ENCODE measurements at places on chromosomes 7 and 10.

GRCh38 chr7:137985253-137985896 lies 16.5 kb downstream of the CREB3L2 start:
- DNase-seq: no peak

DNA sequence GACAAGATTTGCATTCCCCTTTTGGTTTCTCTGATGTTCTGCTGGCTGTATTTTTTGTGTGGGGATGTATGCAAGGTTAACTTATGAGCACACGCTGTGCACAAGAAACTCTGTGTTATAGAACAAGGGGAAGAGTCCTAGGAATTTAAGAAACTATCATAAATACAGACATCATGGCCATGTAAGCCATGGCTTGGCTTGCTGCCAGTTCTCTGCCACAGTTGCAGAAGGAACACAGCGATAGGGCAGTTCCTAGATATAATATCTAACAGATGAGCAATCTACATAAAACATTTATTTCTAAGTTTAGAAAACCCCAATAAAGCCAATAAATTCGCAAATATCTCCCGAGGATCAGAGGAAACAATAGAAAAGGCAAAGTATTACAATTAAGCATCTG lies 153.3 kb downstream of the LRRTM3 start:
- no peak for DNase-seq

GRCh38 chr10:28008054-28008453 lies 9.2 kb upstream of the ODAD2 start:
- no peak for DNase-seq

DNA sequence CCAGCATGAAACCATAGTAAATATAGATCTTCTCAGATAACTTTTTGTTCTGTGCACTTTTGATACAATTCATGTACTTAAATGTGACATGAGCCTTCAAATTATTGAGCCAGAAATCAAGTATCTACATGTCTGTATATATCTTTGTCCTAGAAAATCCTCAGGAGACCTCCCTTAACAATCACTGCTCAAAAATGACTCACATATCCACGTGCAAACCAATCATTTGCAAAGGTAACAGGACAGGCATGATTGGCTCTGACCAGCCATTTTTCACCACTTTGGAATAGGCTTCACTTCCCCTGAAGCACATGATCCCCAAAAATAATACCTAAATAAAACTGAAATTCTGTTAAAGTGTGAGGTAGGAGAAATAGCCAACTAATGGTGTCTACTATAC lies 902.5 kb downstream of the PCDH15 start:
- DNase-seq: no peak

DNA sequence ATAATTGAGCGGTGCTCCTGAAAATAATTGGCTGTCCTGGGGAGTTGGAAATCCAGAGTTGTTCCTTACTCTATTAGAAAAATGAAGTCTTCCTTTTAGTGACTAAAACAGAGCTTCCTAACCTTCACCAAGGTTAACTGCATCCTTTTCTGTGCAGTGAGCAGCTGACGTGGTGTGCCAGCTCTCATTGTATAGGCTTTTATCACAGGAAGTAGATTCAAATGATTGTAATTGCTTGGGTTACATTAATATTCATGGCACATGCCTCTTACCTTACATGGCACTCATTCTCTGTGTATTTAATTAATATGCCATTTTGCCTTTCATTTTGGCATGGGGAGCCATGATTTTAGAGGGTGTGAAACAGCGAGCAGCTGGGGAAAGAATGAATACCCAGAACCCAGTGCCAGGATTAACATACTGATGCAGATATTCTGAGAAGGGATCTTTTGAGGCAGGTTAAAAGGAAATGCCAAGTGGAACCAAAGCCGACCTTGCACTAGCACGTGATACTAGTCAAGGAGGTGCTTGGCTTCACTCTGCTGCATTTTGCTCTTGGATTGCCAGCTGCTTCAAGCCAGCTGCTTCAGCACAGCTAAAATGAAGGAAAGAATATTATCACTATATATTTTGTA lies 115.3 kb downstream of the ST7 start:
- no peak for DNase-seq

- DNase-seq: no peak
These were observed 86.2 kb downstream of the EBF3 start for GRCh38 chr10:129877773-129878371.

DNA sequence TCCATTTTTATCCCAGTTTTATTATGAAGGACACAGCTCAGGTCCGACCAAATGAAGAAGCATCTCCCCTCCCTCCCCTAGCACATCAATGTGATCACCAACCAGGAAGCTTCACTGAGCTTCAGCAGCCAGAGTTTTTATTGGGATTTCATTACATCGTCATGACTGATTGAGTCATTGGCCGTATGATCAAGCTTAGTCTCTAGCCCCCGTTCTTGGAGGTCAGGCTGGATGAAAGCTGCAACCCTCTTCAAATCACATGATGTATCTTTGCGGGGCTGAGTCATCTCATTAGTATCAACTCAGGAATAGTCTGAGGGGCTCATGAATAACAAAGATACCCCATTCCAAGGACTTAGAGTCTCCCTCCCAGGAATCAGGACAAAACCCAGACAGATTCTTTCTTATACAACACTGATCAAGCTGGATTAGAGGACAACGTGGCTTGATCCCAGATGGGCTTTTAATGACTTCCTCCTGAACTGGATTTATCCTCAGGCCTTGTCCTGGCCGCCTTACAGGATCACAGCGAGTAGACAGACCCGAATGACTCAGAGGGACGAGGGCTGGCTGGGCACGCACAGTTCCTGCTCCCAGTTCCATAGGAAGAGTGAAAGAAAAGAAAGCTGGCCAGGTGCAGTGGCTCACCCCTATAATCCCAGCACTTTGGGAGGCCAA lies 14.5 kb downstream of the LIMK1 start:
- no peak for DNase-seq

GRCh38 chr10:6958711-6959110 lies 378.6 kb upstream of the PRKCQ start:
- no peak for DNase-seq

- DNase-seq: no peak
These were observed 81.6 kb upstream of the LRRC4 start for GRCh38 chr7:128112781-128113221.

DNA sequence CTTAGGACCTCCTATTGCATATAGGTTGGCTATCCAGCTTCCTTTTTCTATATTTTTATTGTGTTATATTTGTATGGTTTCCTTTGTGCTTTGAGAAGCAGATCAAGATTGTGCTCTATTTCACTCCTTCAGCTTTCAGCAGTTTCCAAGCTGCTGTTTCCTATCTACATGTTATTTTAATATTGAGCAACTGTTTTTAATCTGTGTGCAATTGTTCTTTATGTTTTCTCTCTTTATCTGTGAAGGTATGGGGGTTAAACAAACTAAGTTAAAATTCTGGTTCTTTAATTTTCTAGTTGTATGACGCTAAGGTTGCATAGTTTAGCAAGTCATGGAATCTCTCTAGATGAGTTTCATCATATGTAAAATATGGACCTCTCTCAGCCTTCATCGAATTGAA lies 251.0 kb downstream of the GPR158 start:
- DNase-seq: no peak

DNA sequence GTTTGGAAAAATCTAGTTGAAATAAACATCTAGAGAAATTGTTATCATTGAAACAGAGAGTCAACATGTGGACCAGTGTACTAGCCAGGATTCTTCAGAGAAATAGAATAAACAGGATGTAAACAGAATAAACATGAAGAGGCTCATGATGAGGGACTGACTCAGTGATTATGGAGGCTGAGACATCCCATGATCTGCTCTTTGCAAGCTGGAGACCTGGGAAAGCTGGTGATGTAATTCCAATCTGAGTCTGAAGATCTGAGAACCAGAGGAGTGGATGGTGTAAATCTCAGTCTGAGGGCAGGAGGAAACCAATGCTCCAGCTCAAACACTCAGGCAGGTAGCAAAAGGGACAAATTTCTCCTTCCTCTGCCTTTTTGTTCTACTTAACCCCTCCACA lies 62.9 kb upstream of the FAM180A start:
- no peak for DNase-seq

GRCh38 chr7:129713544-129713943 lies 102.0 kb downstream of the NRF1 start:
- DNase-seq: no peak

DNA sequence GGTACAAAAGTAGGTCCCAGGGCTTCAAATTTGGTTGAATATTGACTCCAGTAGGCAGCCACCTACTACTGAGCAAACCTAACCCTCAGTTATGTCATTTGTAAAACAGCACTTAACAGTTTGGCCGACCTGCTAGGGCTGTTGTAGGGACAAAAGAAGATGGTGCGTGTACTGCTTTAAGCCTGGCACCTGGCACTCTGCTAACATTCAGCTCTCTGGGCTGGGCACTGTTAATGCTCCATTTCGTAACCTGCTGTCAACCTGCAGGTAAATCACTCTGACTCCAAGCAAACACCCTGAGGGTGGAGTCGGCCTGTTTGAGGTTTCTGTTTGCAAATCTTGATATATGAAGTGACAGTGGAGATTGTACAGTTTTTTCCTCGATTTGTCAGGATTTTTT lies 7.2 kb downstream of the ZKSCAN1 start:
- DNase-seq: no peak

GRCh38 chr10:37654466-37654865 lies 202.9 kb downstream of the ZNF248 start:
- DNase-seq: no peak

DNA sequence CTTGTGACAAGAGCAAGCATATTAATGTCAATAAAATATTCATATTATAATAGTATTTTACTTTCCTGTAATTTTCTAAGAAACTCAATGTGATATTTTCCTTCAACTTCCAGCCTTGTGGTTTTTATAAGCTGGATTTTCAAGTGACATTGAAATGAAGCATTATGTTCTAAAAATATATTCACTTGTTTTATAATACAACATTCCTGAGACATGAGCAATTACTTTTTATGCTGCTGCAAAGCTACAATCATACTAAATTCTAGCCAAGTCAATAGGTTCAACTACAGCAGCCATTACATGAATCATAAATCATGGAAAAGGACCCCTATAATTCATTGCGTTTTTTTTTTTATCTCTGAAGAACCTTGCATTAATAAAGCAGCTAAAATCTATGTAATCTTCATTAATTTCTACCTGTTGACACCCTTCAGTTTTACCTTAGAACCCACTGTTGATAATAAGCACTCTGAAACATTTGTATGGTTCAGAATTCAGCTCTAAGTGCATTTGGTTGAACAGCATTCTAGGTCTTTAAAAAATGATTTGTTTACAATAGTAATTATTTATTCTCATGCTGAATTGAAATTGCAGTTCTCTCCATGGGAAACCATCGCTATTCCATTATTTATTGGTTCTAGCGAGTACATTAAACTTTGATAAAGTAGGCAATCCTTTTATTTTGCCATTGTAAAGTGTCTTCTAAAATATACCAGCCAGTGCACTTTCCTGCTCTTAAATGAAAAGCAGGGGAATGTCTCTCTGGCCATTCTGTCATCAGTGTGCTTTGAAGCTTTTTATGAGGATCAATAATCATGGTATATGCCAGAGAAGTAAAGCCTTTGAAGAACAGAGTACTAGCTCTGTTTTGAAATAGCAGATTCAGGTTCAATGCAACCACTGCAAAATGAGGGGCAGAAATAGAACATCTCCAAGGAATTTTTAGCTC lies 132.6 kb downstream of the GNAT3 start:
- DNase-seq: no peak

DNA sequence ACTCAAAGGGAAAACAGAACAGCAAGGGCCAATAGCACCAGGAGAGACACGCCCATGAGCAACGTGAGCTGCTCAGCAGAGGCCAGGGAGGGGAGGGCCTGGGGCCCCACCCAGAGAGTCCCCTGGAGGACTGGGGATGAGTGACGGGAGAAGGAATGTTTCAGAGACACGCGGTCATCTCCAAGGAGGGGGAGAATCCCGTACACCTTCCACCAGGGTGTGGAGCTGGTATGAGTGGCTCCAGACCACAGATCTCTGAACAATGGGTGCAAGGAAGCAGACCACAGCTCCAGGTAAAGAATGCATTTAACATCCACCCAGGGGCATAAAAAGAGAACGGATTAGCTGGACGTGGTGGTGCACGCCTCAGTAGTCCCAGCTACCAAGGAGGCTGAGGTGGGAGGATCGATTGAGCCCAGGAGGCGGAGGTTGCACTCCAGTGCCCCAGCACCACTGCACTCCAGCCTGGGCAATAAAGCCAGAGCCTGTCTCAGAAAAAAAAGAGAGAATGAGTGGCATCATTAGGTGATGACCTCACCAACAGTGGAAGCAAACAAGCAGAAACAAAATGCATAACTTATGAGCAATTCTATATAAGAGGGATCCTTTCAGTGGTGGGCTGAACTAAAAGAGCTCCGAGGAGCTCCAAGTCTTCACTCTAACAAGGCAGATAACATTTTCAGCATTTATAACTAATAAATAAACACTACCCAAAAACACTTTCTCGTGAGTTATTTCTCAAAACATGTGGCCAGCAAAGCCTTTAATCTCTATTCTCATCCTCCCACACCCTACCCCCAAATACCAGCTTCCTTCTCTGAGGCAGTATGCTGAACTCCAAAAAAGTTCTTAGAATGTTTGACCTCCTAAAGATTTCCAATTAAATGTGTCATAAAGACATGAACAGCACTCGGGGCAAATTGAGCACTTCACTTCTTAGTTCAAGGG lies 12.5 kb downstream of the PSAP start:
- no peak for DNase-seq

DNA sequence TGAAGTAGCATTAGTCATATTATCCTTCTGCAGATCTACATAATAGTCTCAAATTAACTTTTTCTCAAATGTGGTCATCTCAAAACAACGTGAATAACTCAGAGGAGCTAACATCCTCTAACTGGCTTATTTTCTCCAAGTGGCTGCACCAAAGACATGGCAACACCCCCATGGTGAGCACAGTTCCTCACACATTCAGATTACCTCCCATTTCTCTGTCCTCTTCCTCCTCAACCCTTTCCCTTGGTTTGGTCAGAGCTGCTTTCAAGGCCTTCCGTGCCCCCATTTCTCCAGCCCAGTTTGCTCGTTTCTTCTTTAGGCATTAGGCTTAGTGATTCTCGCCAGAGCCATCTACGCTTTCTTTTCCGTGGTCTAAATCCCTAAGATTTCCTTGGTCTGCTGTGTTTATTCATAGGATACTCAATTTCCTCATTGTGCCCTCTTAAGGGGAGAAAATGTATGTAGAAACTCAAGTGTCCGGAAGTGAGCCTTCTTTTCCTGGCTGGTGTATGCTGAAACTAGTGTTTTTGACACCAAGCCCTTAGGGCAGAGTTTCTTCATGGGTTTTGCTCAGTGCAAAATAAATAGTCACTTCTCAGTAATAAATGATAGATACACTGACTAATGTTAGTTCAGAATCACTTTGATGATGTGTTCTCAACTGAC lies 2.6 kb downstream of the MET start:
- DNase-seq: no peak

GRCh38 chr10:123906296-123906695 lies 14.7 kb upstream of the CPXM2 start:
- DNase-seq: no peak

DNA sequence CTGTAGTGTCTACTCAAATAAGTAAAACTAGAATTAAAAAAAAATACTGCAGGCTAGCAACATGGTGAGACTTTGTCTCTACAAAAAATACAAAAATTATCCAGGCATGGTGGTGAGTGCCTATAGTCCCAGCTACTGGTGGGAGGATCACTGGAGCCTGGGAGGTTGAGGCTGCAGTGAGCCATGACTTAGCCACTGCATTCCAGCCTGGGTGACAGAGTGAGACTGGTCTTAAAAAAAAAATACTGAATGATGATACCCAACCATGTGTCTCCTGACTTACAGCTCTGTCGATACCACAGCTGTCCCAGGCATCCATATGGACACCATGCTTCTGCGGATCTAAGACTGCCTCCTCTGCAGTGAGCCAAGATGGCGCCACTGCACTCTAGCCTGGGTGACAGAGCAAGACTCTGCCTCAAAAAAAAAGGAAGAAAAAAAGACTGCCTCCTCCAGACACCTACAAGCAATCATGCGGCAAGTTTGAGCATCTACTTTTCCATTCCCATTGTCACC lies 7.9 kb upstream of the FRAT1 start:
- DNase-seq: no peak
